ENCODE measurements at places on chromosomes 13 and 19.

DNA sequence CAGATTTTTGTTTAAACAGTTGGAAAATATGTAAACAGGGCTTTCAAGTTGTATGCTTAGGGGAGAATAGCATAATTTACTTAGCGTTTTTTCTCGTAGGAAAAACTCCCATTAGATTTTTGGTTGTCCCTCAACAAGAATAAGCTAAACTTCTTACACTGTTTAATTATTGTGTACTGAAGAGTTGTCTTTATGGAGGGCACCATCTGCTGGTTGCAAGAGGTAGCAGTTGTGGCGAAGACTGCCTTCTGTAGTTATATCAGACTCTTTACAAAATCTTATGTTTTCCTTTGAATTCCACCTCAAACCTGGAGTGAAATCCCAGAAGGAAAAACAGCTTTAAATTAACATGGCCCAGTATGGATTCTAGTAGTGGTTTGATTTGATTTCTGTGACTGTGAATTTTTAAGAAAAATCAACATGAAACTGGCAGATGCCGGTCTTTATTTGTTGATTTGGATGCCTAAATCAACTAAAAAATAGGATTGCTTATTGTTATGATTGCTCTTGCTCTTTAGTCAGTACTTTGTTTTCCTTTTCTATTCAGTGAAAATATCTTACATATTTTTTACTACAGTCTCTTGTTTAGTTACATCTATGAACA lies 53.4 kb downstream of the PDS5B start:
- DNase-seq, result peak; percentile 4

- DNase-seq, result no peak
Measured at GRCh38 chr13:34883396-34883795, 58.7 kb upstream of the NBEA start.

- no peak for DNase-seq
Measured at GRCh38 chr13:114108894-114109293, 23.5 kb downstream of the RASA3 start.

- DNase-seq, result no peak
Measured at GRCh38 chr19:35442091-35442490, 6.0 kb upstream of the FFAR2 start.

DNA sequence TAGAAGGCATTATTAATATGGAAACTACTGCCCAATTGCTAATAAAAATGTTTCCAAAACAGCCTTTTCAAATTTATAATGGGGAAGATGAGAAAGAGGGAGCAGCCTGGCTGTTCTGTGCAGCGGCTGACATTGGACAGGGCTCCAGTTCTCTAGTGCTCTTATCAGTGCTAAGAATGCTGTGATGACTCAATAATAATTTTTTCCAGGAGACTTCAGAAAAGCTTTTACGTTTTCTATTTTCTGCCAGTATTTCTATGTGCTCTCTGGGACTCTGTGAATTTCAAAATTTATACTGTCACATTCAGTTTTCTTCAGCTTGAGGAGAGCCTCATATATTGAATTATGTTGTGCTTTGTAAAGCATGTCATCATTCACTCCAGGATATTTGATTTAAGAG lies 209.6 kb downstream of the VWA8 start:
- DNase-seq, result no peak

- no peak for DNase-seq
Measured at GRCh38 chr13:75418997-75419396, 63.0 kb downstream of the TBC1D4 start.

- no peak for DNase-seq
Measured at GRCh38 chr13:42065414-42065813, 17.0 kb downstream of the DGKH start.

- DNase-seq, result no peak
Measured at GRCh38 chr13:31069808-31070534, 91.7 kb downstream of the HSPH1 start.

- no peak for DNase-seq
Measured at GRCh38 chr19:13119627-13120026, 1.6 kb downstream of the NACC1 start.

- DNase-seq, result no peak
Measured at GRCh38 chr13:75860935-75861334, 224.8 kb downstream of the LMO7 start.

GRCh38 chr13:36148446-36148845 lies 17.3 kb upstream of the DCLK1 start:
- DNase-seq, result no peak

- DNase-seq, result no peak
Measured at GRCh38 chr13:28048768-28049167, 51.6 kb downstream of the FLT3 start.

- no peak for DNase-seq
Measured at GRCh38 chr19:6822311-6822670, 49.8 kb downstream of the VAV1 start.

DNA sequence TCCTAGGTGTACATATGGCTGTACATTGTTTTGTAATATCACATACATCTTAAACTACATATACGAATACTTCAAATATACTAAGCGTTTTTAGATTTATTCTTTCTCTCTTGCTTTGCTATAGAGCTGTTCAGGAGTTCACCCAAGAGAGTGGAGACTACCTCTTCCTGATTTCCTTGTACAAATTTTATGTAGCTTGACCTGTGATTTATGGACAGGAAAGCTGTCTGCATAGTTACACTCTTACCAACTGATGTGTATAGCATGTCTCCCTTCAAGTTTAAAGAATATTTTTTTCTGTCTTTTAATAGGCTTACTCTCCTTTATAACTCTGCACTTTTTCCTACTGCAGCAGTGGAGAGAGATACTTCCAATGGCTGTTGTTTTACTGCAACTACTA lies 428.7 kb downstream of the NDFIP2 start:
- no peak for DNase-seq

DNA sequence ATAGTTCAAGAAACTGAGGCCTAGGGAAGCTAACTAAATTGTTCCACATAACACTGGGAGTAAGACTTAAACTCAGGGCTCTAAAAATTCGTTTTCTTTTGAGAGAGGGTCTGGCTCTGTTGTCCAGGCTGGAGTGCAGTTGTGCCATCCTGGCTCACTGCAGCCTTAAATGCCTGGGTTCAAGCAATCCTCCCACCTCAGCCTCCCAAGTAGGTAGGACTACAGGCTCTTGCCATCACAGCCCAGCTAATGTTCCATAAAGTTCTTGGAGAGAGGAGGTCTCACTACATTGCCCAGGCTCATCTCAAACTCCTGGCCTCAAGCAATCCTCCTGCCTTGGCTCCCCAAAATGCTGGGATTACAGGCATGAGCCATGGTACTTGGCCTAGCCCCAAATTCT lies 10.7 kb downstream of the ZMYM5 start:
- no peak for DNase-seq

DNA sequence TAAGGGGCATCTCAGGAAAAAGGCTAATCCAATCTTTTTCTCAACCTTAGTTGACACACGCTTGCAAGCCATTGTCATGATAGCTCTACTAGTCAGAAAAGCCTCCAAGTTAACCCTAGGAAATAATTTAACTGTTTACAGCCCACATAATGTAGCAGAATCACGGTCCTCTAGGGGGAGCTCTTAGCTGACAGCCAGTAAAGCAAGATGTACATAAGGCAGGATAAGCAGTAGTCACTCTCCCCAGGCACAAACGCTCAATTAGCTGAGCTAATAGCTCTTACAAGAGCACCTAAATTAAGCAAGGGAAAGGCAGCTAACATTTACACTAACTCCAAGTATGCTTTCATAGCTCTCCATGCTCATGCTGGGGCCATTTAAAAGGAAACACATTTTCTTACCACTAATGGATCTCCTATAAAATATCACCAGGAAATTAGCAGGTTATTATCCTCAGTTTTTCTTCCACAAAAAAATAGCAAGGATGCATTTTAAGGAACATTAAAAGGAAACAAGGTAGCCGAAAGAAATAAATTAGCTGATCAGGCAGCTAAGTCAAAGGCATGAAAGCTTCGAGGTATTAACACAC lies 33.7 kb upstream of the ZSCAN5A start:
- DNase-seq, result no peak

GRCh38 chr13:94859811-94860210 lies 147.5 kb upstream of the SOX21 start:
- DNase-seq, result no peak

GRCh38 chr13:99118179-99118578 lies 82.5 kb upstream of the UBAC2 start:
- no peak for DNase-seq

DNA sequence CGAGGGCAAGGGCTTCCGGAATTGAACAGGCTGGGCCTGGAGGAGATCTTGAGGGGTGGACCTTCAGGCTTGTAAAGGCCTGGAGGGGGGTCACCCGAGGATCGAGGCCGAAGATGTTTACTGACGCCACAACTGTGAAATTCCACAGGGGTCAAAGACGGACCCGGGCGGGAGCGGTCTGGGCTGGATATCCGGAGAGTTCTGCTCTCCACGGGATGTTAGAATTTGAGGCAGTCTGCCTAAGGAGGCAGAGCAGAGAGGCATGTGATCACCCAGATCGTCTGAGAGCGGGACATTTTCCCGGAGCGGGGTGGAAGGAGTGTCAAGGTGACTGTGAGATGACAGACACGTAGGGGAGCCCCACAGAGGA lies 13.2 kb downstream of the KLHL26 start:
- DNase-seq, result no peak

DNA sequence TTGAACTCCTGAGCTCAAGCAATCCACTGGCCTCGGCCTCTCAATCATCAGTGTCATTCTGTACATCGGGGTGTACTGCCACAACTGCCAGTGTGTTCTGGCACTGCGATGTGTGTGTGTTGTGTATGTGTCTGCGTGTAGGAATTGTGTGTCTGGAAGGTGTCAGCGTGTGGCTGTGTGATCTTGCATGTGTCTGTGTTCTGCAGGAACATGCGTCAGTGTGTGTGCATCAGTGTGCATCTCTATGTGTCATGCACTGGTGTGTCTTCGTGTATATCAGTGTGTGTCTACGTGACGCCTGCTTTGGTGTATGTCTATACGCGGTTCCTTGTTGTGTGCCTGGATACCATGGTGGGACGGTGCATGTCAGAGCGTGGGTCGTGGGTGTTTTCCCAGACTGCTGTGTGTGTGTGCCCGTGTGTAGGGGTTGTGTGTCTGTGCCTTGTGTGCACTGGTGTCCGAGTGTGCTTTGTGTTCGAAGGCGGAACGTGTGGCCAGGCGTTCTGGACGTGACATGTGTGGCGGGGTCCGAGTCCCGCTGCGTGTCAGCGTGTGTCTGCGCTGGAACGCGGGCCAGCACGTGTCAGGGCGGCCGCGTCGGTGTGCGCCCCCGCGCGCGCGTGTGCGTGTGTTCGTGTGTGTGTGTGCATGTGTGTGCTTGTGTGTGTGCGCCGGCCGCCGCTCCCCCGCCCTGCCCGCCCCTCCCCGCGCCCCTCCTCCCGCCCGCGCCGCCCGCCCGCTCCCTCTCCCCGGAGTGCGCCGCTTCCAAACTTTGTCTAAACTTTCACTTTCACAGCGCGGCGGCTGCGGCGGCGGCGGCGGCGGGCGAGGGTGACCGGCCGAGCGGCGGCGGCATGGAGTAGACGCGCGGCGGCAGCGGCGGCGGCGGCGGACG lies at the start of gene NFIX:
Gene NFIX, plus strand, starts transcription at position 775 of the 895 bp plus-strand sequence. CDS start 363 bp downstream, outside the sequence.
- DNase-seq, result no peak

GRCh38 chr19:38728752-38729541 lies 15.3 kb downstream of the CAPN12 start:
- no peak for DNase-seq

DNA sequence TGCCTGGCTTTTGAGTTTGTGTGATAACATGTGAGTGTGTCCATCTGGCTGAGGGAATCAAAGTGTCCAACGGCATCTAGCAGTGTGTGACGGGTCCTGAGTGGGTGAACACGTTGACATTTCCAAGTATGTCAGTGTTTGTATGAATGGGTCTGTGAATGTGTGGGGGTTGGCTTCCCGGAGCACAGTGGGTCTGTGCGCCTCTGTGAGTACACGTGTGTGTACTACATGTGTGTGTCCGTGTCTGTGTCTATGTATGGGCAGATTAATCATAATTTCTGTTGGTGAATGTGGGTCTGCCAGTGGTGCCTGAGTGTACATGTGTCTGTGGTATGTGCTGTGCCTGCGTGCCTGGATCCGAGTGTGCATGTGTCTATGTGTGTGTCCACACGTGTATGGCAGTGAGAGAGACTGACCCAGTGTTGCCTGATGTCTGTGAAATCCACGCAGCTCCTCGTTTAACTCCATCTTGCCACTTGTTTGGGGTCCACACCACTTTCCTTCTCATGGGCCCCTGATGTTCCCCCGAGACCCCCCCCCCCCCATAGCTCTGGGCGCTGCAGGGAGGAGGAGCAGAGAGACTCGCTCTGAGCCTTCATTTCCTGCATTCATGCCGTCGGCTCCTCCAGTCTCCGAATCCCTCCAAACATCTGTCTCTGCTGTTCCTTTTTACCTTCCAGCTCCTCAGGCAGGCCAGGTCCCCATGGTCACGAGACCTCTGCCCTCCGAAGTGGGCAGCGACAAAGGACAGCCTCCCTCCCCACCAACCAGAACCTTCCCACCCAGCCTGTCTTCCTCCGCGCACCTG lies 5.3 kb downstream of the CCDC8 start:
- DNase-seq, result no peak

DNA sequence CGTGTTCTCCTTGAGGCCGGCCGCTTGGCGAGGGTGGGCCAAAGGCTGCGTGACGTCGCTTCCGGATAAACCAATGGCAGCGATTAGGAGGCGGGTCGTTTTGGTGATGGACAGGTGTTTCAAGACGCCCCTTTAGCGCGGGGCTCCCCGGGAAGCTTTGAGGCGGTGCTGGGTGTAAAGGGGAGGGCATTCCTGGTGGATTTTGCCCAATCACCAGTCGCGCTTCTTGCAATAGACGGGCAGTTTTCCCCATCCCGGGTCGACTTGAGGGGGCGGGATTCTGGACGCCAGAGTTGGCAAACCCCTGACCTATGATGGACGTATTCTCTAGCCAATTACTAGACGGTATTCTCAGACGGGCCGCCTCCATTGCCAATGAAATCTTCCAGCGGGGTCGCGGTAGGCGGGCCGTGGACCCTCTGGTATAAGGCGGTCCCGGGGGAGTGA lies 264 bp upstream of the PRMT1 start:
- DNase-seq, result peak; percentile 97

- peak; percentile 32 for DNase-seq
Measured at GRCh38 chr13:22278336-22278929, 607.6 kb downstream of the FGF9 start.

GRCh38 chr13:70884196-70884595 lies 775.9 kb upstream of the KLHL1 start:
- DNase-seq, result no peak

DNA sequence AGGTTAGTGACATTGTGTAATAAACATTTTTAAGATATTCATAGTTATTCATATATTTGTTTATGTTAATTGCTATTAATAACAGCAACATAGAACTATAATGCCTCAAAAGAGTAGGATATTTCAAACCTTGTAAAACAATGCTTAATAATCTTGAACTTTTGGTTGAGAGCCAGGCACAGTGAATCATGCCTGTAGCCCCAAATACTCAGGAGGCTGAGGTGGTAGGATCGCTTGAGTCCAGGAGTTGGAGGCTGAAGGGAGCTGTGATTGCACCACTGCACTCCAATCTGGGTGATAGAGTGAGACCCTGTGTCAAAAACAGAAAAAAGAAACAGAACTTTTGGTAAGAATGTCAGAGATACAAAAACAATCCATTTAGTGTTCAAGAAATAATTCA lies 213.9 kb upstream of the SLITRK1 start:
- DNase-seq, result no peak
